H9 (cell line): ENCODE measurements at places on chromosomes 7 and 10.

- no peak for DNase-seq
Measured at GRCh38 chr7:33873518-33873917, 31.8 kb upstream of the BMPER start.

DNA sequence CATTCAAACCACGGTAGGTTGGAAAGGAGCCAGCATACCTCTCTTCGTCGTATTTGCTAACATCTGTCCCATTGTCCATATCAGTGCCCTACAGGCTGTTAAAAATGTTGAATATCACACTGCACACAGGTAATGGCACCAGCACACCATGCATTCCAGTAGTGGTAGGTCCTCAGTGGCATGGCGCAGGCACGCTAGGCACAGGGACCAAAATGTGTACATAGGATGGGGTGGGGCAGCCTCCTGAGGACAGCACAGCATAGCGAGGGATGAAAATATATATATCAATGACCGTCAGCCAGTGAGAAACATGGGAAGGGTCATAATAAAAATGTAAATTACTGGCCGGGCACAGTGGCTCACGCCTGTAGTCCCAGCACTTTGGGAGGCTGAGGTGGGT, 99.9 kb upstream of the CTBP2 start:
- no peak for DNase-seq

- DNase-seq = no peak
Measured at GRCh38 chr7:12623885-12624498, 53.5 kb downstream of the SCIN start.

GRCh38 chr7:66190504-66190857, 14.7 kb upstream of the TPST1 start:
- DNase-seq = no peak

GRCh38 chr10:590721-591120, 98.7 kb downstream of the DIP2C start:
- DNase-seq = no peak

DNA sequence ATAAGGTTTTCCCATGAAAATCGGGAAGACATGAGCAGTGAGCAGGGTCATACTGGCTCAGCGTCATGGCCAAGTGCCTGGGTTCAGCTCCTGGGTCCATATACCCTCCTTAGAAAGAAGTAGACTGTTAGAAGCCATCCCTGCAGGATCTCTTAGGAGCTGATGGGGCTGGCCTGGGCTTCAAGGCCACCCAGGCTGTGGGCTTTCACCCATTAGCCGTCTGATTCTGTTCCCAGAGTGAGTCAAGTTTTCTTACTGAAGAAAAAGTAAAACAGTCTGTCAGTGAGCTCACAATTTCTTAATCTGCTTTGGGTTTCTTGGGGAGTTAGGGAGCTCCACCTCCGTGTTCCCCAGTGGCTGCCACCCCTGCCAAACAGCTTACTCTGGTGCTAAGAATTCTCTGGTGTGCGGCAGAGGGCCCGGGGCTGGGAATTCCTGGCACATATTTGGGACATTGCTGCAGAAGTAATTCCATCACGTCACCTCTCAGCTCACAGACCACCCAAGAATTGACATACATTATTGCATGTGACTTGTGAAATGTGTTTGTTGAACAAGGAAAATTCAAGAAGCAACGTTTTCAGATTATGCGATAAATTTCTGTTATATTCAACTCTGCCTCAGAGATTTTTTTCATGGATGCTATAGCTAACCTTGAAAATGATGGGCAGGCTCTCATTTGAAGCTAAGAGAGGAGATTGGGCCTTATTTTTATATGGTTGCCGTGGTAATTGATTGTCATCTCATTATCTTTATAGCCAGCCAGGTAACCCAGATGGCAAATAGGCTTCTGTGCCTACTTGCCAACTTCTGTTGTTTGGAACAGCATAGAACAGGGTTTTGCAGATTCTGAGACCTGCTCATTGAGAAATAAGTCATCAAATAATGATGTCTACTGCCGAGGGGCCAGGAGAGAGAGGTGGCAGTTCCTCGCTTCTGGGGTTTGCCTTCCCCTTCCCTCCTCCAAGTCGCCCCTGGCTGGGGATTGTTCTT, 166.4 kb downstream of the CHN2 start:
- no peak for DNase-seq

DNA sequence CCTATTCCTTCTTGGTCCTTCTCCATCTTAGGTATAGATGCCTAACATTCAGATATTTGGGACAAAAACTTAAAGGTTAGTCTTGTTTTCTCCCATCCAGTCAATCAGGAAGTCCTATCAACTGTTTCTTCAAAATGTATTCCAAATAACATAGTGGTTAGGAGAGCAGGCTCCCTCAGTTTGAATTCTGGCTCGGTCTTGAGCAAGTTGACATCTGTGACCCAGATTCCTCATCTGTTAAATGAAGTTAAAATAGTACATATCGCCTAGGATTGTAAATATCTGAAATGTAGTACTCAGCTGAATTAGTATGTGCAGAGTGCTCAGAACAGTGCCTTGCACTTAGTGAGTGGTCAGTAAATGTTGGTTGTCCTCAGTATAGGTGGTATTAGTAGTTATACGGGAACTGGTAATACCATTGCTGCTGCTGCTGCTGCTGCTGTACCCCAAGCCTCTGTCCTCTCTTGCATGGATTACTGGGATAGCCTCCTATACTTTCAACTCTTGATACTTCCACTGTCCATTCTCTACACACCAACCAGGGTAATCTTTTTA, 58.6 kb downstream of the RALA start:
- no peak for DNase-seq

- DNase-seq = no peak
Measured at GRCh38 chr7:44100458-44101302, 3.5 kb upstream of the AEBP1 start.

GRCh38 chr7:129146237-129146979, 1.9 kb downstream of the TSPAN33 start:
- DNase-seq = no peak

DNA sequence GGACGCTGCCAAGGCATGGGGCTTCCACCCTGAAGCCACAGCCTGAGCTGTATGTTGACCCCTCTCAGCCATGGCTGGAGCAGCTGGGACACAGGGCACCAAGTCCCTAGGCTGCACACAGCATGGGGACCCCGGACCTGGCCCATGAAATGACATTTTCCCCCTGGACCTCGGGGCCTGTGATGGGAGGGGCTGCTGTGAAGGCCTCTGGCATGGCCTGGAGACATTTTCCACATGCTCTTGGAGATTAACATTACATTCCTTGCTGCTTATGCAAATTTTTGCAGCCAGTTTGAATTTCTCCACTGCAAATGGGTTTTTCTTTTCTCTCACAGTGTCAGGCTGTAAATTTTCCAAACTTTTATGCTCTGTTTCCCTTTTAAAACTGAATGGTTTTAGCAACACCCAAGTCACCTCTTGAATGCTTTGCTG, 463.6 kb downstream of the ZWINT start:
- peak; percentile 38 for DNase-seq

DNA sequence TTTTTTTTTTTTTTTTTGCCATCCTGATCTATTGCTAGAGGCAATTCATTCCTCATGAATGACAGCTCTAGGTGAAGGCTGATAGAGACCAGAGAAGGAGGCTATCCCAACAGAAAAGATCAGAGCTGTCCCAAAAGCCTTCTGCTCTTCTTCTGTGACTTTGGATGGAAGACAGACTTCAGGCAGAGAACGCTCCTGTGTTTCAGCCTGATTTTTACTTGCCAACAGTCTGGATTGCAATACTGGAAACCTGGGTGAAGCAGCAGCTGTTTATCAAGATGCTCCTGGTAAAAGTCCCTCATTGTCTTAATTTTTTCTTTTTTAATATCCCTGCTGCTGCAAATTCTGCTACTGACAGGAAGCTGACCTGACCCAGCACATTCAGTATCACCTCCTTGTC, 219.5 kb downstream of the CCDC3 start:
- no peak for DNase-seq

GRCh38 chr10:28199941-28200340, 102.9 kb downstream of the MPP7 start:
- no peak for DNase-seq

- DNase-seq = no peak
Measured at GRCh38 chr7:95950698-95951097, 178.3 kb downstream of the DYNC1I1 start.
